ENCODE measurements at places on chromosomes 1 and 21. TPM values are rescaled to one million over a fixed set of nuclear protein-coding genes. Genes with fewer than 3 reads are reported as not detected.
A peak's percentile ranks its signal among the peaks of the same experiment; 100 is the strongest.

Gene HTR6
- not detected for total RNA-seq

Gene USP16
- total RNA-seq = 30.4 TPM

Gene CD247
- 0.92 TPM for total RNA-seq

Gene RAB42
- 1.6 TPM for total RNA-seq

Gene ASPM
- 0.35 TPM for total RNA-seq

Gene PRUNE1
- 42.1 TPM for total RNA-seq

Gene LCE2C
- not detected for total RNA-seq

Gene S1PR1
- 58.5 TPM for total RNA-seq

Gene PDPN
- 24.1 TPM for total RNA-seq

Gene ZMYND12
- total RNA-seq = 1.4 TPM

Gene INKA2
- total RNA-seq = 28.5 TPM

Gene CIART
- 12.8 TPM for total RNA-seq

DNA sequence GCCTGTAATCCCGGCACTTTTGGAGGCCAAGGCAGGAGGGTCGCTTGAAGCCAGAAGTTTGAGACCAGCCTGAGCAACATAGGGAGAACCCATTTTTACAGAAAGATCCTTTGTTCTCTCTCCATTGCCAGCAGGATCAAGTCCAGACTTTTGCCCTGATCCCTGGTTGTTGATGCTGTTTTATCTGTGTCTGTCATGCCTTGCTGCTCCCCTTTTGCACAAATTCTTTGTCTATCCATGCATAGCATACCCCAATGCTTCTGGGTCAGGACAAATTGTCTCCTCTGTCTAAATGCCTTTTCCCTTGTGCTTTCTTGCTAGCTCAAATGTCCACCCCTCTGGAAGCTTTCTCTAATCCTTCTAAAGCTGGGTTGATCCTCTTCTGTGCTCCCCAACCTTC is 25.3 kb upstream of the FAAH start:
- no peak for DNase-seq

DNA sequence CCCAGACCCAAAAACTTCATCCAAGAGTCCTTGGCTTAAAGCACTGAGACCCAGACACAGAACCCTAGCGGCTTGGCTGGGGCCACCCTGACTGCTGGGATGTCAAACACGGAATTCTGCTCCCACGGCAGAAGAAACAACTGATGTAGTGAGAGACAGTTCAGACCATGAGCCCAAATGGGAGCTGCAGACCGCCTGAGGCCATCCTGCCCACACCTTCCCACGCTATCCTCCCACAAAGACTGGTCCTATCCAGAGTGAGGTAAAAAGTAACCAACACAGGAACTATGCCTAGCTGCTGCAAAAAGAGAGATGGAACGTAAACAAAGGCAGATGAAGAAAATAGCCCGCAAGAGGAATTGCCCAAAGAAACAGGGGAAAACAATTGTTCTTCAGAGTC is 203.3 kb downstream of the PTPRU start:
- DNase-seq = no peak

- no peak for DNase-seq
These were observed 103.8 kb downstream of the DMRTB1 start for GRCh38 chr1:53562981-53563379.

- no peak for DNase-seq
These were observed 78.1 kb downstream of the NKAIN1 start for GRCh38 chr1:31161571-31161970.

DNA sequence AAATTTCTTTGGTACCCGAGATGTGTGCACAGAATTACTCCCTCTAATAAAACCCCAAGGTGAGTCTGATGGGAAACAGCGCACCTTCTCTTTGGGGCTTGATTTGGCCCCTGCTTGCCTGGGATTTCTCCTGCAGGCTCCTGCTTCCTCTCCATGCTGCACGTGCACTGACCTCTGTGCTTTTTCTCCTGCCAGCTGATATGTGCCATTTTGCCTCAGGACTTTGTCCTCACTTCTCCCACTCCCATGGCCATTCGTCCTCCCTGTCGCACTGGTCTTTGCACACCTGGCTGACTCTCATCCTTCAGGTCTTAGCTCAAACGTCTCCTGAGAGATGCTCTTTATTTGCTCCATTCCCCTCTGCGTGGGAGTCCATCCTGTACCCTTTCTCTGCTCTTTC is 1.2 kb downstream of the CBR1 start:
- no peak for DNase-seq

DNA sequence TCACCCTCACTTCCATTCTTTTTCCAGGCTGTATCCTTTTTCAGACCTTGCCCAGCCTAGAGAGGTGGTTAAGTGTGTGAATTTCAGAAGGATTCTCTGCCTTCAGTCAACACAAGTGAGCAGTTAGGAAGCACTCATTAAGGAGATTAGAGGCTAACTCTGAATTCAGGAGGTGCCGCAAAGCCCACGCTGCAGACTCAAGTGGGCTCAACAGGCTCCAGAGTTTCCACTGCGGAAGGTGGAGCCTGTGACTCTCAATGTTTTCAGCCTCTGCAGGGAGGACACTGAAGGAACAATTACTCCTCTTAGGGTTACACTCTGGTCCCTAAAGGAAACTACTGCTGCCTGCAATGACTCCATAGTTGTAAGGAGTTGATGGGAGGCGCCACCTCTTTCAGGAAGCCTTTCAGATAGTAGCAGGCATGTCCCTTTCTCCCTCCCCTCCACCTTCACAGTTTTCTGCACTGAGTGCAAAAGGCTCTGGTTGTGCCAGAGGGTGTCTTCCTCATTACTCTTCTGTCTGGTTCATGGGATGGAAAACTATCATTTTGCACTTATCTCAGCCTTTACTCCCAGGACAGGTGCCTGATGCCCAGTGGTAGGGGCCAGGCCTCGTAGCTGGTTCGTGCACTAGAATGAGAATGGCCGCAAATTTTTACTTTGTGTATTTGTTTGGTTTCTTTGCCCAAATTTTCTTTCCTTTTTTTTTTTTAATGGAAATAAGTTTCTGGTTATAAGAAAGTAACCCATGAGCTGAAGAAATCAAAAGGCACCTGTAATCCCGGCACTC is 55.2 kb upstream of the SELENON start:
- DNase-seq = no peak

GRCh38 chr1:207910591-207911354 is at the start of gene CD34:
Gene CD34, minus strand, starts transcription at chr1:207911125. Its CDS starts 45 bp downstream, at chr1:207911080.
- DNase-seq = peak; percentile 83

DNA sequence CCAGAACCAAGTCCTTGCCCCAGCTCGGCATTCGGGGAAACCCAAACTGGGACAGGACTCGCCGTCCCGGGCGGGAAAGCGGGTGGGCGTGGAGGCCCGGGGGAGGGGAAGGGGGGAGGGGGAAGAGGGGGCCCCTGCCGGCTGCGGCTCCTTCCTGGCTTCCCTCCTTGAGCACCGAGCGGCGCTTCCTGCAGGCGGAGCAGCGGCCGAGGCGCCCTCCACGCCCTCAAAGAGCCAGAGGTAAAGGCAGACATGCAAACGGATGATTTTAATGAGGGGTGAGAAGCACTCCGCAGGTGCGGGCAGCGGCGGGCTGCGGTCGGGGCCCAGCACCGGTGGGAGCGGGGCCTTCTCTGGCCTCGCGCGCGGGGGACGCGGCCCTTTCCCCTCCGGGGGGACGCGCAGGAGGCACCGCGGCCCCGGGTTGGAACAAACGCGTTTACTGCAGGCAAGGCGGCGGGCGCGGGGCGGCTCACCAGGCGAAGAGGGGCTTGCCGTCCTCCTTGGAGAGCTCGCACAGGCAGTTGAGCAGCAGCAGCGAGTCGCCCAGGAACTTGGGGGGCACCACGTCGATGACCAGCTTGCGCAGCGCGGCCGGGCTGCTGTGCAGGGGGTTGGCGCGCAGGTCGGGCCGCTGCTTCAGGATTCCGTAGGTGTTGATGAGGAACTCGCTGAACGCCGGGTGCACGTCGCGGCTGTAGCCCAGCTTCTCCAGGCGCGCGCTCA is 5.7 kb upstream of the FTCD start:
- no peak for DNase-seq

DNA sequence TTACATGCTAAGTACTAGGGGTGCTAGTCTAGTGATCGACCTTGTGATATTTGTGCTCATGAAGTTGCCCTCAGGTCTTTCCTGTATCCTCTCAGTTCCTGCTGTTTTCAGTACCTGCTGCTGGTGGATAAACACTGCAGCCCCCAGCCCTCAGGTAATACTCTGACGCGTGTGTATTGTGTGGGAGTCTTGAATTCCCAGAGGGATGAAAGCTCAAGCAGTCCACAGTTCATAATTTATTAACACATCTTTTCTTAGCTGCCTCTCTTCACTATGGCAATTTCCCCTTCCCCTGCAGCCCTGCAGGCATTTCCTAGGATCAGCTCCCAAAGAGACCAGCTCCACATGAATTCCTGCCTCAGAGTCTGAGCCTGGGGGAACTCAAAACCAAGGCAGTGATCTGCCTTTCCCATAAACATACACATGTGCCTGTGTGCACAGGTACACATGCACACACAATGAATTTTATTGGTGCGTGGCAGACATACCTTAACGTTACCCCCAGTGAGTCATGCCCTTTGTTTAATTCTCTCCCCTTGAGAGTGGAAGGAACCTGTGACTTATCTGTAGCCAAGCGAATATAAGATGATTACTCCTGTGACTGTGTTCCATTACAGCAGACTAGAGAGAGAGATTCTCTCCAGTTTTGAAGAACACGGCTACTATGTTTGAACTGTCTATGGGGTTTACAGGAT is 14.1 kb upstream of the HMGCS2 start:
- no peak for DNase-seq

- DNase-seq = no peak
These were observed 486.9 kb upstream of the NCAM2 start for GRCh38 chr21:20511216-20511880.

- DNase-seq = no peak
These were observed 89.3 kb upstream of the CNIH3 start for GRCh38 chr1:224526771-224527170.

GRCh38 chr1:43285269-43285990 is at the start of gene C1orf210:
Gene C1orf210, minus strand, starts transcription at chr1:43285581. Its CDS starts 2,311 bp downstream, at chr1:43283270.
- no peak for DNase-seq

GRCh38 chr1:87359586-87359985 is 30.9 kb downstream of the LMO4 start:
- DNase-seq = no peak

DNA sequence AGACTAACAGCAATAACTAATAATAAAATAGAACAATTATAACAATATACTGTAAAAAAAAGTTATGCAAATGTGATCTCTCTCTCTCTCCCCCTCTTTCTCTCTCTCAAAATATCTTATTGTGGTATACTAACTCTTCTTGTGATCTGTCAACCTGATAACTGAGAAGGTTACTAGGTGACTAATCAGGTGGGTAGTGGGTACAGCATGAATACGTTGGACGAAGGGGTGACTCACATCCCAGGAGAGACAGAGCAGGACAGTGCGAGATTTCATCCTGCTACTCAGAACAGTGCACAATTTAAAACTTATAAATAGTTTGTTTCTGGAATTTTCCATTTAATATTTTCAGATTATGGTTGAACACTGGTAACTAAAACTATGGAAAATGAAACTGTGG is 257.5 kb downstream of the LRRC40 start:
- DNase-seq = no peak

GRCh38 chr1:157966031-157966537 is 27.4 kb upstream of the KIRREL1 start:
- DNase-seq = no peak

GRCh38 chr1:209783386-209783785 is 973 bp downstream of the C1orf74 start:
- DNase-seq = no peak

- DNase-seq = no peak
These were observed 154.4 kb downstream of the HHAT start for GRCh38 chr1:210482945-210483617.

DNA sequence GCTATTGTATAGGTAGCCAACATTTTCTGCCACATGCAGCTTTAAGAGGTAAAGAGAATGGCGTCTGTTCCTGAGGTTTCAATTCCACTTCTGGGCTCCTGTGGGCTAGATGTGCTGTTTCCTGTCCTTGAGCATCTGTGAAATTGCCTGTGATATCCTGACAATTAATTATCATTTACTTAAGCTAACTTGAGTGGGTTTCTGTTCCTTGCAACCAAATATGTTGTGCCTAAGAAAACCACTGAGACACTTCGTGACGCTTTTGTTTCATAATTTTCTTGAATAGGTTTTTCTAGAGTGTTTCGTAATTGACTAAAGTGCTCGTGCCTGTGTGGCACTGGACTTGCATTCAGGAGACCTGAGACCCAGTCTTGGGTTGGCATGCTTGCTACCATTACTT is 127.3 kb upstream of the POU3F1 start:
- DNase-seq = no peak

- no peak for DNase-seq
These were observed 3.4 kb downstream of the CAPN9 start for GRCh38 chr1:230750576-230750975.

- DNase-seq = no peak
These were observed 24.3 kb upstream of the ENO1 start for GRCh38 chr1:8902765-8903164.

DNA sequence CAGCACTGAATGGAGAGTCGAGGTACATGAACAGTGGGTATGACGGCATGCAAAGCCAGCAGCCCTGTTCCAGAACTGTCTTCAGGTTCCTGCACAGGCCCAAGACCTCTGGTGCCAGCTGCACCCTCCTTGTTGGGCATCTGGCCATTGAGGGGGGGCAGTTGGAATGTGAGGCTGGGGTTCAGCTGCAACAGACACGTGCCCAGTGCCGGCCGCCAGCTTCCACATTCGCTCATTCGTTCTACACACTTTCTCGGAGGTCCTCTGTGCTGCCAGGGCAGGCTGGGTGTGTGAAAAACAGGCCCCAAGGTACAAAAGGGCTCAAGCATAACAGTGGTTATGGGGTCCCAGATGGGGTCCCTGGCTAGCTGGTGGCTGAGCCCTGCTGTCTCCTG is 37.9 kb upstream of the SLC19A1 start:
- DNase-seq = no peak

All from Right ventricle myocardium inferior (tissue), 1 donor.